ENCODE measurements at places on chromosomes 7 and 10. TPM values are rescaled to one million over a fixed set of nuclear protein-coding genes. Genes with fewer than 3 reads are reported as not detected.

Gene WEE2
- 0.79 TPM for total RNA-seq

DNA sequence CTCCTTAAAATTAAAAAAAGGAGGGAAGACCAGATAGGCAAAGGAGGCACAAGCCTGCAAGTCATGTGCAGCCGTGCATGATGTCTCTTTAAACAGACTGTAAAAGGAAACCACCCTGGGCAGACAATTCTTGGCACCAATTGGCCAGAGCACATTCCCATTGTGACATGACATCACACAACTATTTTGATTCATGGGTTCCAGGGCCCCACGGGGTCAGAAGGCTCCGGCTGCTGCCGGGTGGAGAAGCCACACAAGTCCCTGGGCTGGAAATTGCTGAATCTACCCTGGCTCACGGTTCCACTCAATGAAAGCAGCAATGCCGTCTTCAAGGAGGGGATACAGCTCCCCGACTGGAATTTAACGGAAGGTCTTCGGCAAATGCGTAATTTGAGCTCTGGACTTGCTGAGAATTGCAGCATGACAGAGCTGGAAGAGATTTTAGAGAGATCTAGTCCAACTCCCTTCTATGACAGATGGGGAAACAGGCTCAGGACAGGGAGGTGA, 140.5 kb downstream of the PRKAG2 start:
- peak; percentile 93 for DNase-seq

DNA sequence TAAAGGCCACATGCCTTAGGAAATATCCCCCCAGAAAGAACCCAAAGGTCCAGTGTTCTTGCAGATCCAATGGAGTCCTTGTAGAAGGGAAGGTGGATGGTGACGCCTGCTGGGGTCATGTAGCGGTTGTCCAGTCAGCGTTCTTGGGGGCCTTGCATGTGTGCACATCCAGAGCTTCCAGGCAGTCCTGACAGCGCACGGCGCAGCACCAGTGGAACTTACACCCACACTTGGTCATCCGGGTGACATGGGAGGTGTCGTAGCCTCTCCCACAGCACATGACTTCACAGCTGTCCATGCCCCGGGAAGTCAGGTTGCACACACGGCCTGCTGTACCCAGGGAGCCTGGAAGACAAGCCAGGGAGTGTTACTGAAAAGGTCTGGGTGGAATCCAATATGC, 44.8 kb downstream of the WNT2 start:
- no peak for DNase-seq

GRCh38 chr7:85850381-85850780, 663.5 kb upstream of the SEMA3D start:
- no peak for DNase-seq

- DNase-seq = no peak
Measured at GRCh38 chr10:63574011-63574410, 52.8 kb downstream of the REEP3 start.

Gene PPP1R9A
- total RNA-seq = 38.8 TPM

GRCh38 chr7:128909625-128910568, 612 bp downstream of the KCP start:
- DNase-seq = peak; percentile 65

DNA sequence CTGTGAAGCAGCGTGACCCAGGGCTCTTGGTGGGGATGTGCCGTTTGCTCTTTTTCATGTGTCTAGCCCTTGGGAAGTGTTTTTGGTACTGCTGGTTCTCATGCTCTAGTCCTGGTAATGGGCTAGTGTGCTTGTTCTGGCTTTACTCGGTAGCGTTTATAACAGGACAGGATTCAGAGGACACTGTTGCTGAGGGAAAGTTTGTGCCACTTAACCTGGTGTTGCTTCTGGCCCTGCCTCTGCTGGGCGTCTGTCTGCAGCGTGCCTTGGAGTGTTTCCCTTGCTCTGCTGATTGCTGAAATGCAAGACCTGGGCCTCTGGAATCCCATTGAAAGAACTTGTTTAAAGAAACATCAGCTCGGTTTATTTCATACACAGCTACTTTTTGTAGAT, 35.0 kb downstream of the INPP5A start:
- peak; percentile 79 for DNase-seq

DNA sequence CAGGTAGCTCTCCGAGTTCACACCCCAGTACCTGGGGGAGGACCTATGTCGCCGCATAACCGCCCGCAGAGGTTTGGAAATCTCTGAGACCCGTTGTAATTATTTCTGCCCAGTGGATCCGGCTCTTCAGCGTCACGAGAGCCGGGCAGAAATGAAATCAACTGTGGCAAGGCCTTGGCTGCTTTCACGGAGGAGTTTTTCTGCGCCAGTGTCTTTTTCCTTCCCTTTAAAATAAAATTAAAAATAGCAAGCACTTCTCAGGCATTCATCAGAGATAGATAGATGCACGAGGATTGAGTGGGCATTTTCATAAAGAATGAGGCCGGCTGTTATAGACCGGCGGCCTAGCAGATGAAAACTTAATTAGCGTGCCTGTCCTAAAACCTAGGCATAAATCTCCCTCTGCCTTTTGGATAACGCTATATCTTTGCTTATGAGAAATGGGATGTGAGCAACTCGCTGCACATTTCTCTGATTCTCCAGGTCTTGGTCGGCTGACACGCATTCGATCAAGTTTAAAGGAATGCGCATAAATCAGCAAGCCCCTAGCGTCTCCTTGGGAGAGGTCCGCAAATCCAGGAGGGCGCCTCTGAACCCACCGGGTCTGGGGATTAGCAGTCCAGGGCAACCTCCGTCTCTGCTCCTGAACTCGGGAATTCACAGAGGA, 6.4 kb downstream of the HOXA13 start:
- DNase-seq = no peak

GRCh38 chr10:126094537-126094936, 198.2 kb downstream of the FANK1 start:
- DNase-seq = no peak

GRCh38 chr7:130982160-130982638, 248.2 kb upstream of the KLF14 start:
- DNase-seq = no peak

All from thyroid gland (tissue), 4 donors.